Retinal pigment epithelial cell (primary cell): ENCODE measurements at places on chromosomes 3 and 15.

GRCh38 chr3:133578548-133579191, 5.2 kb downstream of the CDV3 start:
- DNase-seq, result no peak

DNA sequence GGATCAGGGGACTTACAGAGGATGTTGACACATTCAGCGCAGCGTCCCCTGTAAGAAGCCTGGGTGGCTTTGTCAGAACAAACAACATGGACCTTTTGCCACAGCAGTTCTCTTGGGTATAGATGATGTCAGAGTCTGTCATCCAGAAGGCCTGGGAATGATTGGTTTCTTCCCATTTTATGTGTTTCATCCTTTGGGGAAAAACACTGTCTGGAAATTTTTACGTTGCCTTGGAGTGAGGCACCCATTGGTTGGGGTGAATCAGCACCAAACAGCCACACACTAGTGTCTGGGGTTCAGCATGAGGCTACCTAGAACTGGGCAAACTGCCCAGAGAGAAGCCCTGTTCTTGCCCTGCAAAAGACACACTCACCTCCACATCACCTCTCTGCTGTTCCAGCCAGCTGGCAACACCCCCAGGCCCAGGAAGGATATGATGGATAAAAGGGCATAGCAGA, 123.0 kb downstream of the FAM43A start:
- DNase-seq, result no peak

GRCh38 chr3:196757876-196758739, 18.5 kb downstream of the PAK2 start:
- DNase-seq, result peak; percentile 23

DNA sequence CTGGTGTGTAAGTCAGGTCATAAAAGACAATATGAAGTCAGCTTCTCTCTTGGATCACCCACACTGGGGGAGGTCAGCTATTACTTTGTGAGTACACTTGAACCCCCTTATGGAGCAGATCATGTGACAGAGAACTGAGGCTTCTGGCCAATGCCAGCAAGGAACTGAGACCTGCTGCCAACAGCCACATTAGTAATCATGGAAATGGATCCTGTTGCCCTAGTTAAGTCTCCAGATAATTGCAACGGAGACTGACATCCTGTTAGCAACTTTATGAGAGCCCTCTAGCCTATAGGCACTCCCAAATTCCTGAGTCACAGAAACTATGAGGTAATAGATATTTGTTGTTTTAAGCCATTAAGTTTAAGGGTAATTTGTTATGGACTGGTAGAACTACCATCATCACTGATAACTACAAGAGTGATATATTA, 110.4 kb upstream of the GMNC start:
- peak; percentile 45 for DNase-seq

- DNase-seq, result no peak
Observed at GRCh38 chr3:27467545-27467944, 16.6 kb downstream of the SLC4A7 start.

DNA sequence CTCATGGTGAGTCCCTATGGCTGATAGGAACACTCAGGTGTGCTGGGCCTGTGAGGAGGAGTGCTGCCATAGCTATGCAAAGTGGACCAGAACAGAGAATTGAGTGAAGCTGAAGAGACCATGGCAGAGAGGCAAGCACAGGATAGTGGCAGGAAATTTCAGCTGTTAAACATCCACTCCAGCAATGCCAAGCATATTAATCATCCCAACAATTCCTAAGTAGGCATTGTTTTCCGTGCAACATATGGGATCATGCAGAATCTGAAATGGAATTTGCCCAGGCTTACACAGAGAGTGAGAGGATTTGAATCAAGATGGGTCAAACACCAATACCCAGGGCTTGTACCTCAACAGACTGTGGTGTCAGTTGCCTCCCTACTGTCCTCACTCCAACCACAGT, 582.6 kb upstream of the UBE2E2 start:
- no peak for DNase-seq

GRCh38 chr3:48466386-48467109, 20.0 kb downstream of the ATRIP start:
- no peak for DNase-seq

DNA sequence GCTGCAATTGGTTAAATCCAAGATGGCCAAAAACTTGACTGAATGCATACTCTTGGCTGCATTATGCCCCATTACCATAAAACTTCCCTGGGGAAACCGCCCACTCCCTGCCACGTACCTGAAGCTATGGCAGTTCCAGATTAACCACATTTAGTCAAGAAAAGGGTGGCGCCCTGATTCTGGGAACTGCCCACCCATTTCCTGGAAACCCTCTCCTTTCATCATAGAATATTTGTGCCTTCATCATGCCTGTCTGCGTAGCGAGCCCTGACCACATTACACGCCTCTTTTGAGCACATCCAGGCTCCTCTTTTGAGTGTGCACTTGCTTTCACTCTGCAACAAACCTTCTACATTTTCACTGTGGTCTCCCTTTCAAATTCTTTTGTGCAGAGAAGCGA, 5.2 kb downstream of the LINS1 start:
- DNase-seq, result no peak

- DNase-seq, result no peak
Observed at GRCh38 chr3:125187599-125187910, 25.0 kb downstream of the SLC12A8 start.

- no peak for DNase-seq
Observed at GRCh38 chr3:32397941-32398340, 6.3 kb downstream of the CMTM7 start.

DNA sequence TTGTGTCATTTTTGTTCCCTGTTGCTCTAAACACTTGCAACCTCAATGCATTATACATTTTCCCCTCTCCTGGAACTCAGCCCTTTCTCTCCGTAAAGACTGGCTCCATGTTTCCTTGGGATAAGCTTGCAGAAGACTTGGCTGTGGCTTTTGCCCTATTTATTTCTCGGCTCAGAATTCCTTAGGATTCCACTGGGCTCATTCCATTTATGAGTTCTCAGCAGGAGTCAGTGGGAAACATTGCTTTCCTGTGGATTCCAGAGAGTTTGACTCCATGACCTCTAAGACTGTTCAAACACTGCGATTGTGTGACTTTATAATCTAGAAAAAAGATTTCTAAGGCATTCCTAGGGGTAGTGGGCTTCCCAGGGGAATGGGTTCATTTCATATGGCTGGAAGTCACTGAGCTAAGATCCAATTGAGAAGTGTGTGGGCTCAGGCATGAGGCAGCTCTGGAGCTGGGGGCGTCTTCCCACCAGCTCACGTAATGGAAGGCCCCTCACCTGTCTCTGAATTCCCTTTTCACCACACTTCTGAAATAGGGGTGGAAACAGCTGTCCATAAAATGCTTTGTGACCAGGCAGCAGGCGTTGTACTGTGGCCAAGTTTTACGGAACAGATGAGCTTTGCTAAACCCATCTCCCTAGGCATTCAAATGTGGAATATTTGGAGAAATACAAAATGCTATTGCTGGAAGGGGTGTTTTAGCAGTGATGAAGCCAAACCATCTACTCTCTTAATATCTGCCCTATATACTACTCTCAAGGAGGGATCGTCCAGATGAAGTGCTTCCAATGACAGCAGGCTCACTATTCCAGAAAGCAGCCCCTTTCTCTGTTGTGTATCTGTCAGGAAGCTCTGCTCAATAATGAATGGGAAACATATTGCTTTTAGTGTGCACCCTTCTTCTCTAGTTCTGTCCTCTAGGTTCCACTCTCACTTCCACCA, 91.8 kb upstream of the BCL6 start:
- peak; percentile 2 for DNase-seq

- no peak for DNase-seq
Observed at GRCh38 chr3:53194210-53195065, 33.4 kb downstream of the PRKCD start.

GRCh38 chr15:71687902-71688508, 122.3 kb upstream of the NR2E3 start:
- peak; percentile 94 for DNase-seq
